Activated CD8-positive, alpha-beta memory T cell treated with anti-CD3 and anti-CD28 coated beads for 4 hours (primary cell): ENCODE measurements at places on chromosomes 11 and 22.
A peak's percentile ranks its signal among the peaks of the same experiment; 100 is the strongest.

DNA sequence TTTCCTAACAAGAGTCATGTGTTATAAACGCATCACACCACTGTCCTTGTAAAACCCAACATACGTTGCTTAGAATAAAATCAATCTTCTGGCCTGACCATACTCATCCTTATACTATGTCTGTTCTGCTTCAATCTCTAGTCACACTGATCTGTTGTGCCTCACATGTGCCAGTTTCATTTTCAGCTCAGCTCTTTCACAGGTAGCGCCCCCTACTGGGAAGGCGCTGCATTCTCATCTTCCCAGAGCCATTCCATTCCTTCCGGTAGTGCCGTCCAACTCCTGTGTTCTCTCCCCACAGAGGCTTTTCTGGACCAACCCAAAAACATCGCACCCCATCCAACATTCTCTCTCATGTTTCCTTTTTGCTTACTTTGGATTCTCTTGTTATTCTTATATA lies 22.2 kb downstream of the CASP5 start:
- DNase-seq = peak; percentile 24

GRCh38 chr22:23180893-23181720 lies 798 bp downstream of the BCR start:
- no peak for DNase-seq

DNA sequence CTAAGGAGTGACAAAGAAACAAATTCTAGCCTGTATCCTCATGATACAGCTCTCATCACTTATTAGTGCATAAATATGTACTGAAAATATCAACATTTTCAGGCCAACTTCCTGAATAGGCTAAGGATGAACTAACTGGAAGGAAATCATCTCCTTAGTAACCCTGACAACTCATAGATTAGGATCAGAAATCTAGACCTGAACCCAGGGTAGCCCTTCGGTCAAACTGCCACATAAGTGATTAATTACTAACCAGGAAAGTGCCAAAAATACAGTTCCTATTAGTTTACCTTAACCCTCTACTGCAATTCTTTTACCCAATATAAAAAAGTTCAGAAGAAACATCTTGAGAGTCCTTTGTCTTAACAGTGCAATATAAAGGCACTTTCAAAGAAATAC lies 40.0 kb downstream of the AMBRA1 start:
- DNase-seq = no peak

- no peak for DNase-seq
Measured at GRCh38 chr11:115580927-115581680, 76.9 kb upstream of the CADM1 start.
